Left lobe of liver (tissue), 2 donors: ENCODE measurements at places on chromosomes 2 and 18. TPM values are rescaled to one million over a fixed set of nuclear protein-coding genes. Genes with fewer than 3 reads are reported as not detected.

The PASK gene
- total RNA-seq = 5.0 TPM

- DNase-seq = no peak
Observed at GRCh38 chr2:156147594-156148330, 184.8 kb downstream of the NR4A2 start.

DNA sequence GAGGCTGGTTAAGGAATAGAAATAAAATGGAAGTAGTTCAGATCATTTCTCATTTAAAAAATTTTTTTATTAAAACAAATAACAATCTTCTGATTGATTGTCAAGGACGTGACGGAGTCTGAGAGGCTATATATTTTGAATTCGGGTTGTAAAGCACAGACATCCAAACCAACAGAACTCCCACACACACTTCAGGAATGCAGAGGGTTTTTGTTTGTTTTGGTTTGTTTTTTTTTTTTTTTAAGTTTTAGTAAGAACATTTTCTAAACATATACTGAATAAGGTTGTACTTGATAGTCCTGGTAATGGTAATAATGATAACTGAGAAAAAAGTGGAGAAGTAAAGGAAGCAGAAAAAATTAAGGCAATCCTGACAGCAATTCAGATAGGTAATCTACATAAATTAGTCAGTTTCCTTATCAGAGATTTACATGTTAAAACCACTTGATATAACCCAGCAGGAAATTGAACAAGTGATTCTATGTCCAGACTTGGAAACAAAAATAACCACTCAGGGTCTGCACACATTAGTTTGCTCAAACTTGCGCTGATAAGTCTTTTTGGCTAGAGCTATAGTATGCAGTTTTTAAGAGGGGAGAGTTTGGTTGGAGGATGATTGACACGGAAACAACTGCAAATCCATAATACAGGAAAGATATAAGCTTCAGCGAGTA is 51.5 kb upstream of the CTAGE1 start:
- DNase-seq = no peak

- no peak for DNase-seq
Observed at GRCh38 chr2:111039628-111040383, 80.9 kb upstream of the BCL2L11 start.
